Mesendoderm (in vitro differentiated cells): ENCODE measurements at places on chromosomes 1 and 21.

DNA sequence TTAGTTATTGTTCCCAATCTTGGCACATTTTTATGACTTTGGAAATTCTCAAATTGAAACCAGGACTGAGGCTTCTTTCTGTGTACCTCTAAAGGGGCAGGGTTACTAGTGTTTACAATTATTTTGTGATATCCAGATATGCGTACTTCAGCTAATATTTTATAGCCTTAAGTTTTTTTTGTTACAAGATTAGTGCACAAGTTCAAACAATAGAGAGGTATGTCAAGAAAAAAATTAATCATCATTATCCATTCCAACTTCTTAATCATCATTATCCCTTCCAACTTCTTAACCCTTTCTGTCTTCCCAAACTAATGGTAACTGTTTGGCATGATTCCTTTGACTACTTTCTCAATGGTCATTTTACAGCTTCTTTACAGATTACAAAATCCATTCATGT is 272.9 kb upstream of the C1orf105 start:
- no peak for DNase-seq

DNA sequence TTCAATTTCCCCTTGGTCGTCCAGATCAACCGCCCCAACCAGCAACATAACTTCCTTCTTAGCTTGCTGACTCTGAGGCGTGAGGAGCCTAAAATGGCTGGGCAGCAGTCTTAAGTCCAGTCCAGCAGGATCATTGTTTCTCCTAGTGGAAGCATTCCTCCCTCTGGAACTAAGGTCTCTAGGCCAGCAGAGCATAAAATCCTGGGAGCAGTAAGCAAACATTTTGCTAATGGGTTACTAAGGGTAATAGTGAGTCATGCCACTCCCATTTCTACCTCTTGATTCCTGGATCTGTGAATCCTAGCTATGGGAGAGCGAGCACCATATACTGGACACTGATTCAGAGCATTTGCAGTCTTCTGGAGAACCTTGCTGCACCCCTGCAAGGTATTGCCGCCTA is 59.9 kb downstream of the ADSS2 start:
- peak; percentile 23 for DNase-seq

GRCh38 chr1:232484856-232485255 is 145.1 kb downstream of the SIPA1L2 start:
- DNase-seq, result no peak

GRCh38 chr1:20981915-20982314 is 194.8 kb downstream of the EIF4G3 start:
- DNase-seq, result no peak

DNA sequence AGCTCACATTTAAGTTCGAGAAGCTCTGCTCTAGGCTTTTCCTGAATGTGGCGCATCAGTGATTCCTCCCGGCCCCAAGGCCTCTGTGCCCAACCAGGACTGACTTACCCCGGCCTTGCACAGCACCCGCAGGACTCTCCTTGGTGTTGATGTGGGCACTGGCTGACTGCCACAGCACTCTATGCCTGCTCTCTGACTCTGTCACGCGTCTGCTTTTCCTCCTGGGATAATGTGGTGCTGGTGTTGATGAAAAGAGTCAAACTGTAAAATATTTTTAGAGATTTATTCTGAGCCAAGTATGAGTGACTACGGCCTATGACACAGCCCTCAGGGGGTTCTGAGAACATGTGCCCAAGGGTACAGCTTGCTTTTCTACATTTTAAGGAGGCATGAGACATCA is 15.5 kb upstream of the SLC2A5 start:
- no peak for DNase-seq

- DNase-seq, result peak; percentile 10
Measured at GRCh38 chr1:189175889-189176288, 1301.8 kb downstream of the BRINP3 start.

GRCh38 chr1:91725989-91726721 is 159.8 kb downstream of the TGFBR3 start:
- no peak for DNase-seq

DNA sequence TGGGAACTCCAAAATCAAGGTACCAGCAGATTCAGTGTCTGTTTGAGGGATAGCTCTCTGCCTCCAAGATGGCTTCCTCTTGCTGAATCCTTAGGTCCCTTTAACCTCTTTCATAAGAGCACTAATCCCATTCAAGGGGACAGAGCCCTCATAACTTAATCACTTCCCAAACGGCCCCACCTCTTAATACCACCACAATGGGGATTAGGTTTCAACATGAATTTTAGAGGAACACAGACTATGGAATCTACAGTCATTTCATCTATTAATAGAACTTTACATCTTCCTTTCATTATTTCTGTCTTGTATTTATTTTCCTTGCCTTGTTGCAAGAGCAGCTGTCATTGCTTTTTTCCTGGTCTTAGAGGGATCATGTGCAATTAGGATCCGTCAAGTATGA is 30.3 kb downstream of the HOOK1 start:
- no peak for DNase-seq

DNA sequence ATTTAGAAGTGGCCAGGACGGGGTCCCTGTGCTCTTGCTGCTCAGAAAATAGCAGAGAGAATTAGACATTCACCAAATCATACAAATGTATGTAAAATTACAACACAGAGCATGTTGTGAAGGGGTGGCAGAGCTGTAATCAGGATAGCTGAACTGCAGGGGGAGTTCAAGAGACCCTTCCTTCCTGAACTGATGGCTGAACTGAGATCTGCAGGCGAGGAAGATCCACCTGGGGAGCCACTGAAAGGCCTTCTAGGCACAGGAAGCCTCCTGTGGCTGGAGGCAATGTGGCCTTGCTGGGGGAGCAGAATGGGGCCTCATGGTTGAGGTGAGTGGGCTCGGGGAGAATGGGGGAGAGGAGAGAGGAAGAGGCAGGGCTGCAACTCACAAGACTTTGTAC is 216.5 kb downstream of the PRDM2 start:
- no peak for DNase-seq

DNA sequence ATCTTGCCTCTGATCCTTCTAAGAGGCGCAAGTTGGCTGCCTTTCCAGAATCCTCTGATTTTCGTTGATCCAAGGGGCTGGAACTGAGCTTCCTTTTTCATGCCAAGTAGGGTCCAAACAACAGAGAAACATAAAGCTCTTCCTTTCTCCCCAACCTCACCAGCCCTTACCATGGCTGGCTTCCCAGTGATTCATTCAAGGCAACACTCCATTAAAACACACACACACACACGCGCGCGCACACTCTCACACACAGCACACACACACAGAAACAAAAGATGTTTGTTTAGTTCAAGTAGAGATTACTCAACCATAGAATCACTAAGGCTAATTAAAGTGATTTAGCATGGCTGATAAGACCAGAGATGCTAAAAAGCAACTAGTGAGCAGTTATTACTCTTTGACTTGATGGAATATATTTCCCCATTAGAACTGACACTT is 13.0 kb upstream of the GUCA2A start:
- DNase-seq, result no peak

- peak; percentile 96 for DNase-seq
Measured at GRCh38 chr1:15678578-15678977, 5.5 kb upstream of the PLEKHM2 start.

GRCh38 chr1:72229893-72230292 is 52.4 kb downstream of the NEGR1 start:
- DNase-seq, result no peak

GRCh38 chr1:242639104-242639503 is 114.6 kb upstream of the PLD5 start:
- DNase-seq, result no peak

- DNase-seq, result no peak
Measured at GRCh38 chr1:219993554-219994433, 52.5 kb downstream of the EPRS1 start.

GRCh38 chr1:248695451-248696132 is 7.0 kb downstream of the OR14I1 start:
- no peak for DNase-seq

DNA sequence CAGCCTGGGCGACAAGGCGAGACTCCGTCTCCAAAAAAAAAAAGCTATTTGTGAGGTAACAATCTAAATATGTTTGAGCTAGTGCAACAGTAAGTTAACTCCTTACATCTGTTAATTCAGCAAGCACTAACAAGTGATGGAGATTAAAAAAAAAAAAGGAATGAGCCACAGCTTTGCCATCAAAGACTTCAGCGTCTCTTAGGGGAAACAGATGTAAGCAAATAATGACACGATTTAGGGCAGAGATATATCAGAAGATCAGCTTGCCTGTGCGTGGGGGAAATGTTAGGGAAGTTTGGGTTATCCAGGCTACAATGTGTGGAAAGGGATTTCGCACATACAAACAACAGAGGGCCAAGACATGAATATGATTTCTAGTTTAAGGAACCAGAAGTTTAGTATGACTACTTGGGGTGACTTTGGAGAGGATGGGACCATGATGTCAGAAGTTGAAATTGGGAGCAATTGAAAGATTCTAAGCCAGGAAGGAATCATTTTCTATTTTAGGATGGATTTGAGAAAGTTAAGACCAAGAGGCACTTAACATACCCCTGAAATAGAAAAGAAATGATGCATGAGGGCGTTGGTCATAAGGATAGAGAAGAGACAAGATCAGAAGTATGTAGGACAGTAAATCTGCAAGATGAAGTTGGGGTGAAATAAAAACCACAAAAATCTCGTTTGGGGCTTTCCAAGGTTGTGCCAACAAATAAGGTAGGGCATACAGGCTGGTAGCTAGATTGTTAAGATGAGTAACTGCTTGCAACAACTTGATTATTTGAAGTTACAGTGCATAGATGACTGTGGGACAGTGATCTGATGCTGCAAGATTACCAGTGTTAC is 2.4 kb upstream of the BRWD1 start:
- DNase-seq, result no peak

DNA sequence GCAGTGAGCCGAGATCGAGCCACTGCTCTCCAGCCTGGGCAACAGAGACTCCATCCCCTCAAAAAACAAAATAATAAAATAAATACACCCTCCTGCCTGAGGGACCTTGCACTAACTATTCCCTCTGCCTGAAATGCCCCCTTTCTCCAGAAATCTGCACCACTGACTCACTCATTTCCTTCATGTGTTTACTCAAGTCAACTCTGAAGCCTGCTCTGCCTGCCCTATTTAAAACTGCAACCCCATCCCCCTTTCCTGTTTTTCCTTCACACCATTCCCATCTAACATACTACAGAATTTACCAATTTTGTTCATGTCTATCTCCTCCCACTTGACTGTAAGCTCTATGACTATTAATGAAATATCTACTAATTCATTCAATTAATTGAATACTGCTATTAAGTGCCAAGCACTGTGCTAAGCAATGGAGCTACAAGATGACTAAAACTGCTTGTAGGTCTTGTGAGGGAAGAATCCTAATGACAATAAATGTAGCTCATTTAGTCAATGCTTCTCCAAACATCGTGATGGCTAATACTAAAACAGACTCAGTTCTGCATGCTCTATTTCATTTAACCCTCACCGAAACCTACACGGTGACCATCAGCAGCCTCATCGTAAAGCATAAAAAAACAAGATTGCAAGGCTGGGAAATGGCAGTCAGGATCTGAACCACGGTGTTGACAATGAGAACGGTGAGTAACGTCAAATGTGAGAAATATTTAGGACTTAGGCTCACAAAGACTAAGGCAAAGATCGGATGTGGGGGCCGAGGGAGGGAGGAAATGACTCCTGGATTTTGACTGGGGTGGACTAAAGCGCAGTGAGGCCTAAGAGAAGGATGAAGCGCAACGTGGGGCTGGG is 749 bp upstream of the TMEM39B start:
- DNase-seq, result peak; percentile 53

DNA sequence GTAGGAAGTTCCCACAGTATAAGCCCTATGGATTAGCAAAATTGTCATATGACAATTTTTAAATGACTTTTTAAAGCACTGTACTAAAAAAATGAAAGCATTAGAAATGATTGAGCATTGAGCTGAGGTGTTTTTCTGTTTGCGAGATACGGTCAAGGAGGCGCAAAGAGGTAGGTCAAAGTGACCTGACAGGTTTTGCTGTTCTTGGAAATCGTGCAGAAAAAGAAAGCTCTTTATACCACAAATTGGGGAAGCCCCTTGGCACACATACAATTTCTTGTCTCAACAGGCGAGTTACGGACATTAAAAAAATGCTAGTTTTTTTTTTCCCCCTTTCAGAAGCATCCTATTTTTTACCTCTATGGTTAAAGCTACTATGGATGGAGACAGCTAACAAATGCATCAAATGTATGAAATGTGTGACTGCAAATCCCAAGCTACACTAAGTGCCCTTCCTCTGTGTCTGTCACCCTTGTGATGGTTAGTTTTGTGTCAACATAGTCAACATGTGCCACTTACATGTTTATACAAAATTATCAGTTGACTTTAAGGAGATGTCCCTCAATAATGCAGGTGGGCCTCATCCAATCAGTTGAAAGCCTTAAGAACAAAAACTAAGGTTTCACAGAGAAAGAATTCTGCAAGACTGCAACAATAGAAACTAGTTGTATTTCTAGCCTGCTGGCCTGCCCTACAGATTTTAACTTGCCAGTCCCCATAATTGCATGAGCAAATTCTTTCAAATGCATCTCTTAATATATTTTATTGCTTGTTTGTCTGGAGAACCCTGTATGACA is 29.3 kb downstream of the CRYZ start:
- no peak for DNase-seq
